Hematopoietic multipotent progenitor cell treated with erythropoietin and hydrocortisone succinate and interleukin-3 and kit ligand, for 4 days (in vitro differentiated cells): ENCODE measurements at places on chromosomes 7 and 10.

GRCh38 chr10:22693371-22693784 is 21.0 kb downstream of the PIP4K2A start:
- DNase-seq = peak; percentile 88

GRCh38 chr7:107600816-107601215 is 20.8 kb downstream of the BCAP29 start:
- DNase-seq = no peak

DNA sequence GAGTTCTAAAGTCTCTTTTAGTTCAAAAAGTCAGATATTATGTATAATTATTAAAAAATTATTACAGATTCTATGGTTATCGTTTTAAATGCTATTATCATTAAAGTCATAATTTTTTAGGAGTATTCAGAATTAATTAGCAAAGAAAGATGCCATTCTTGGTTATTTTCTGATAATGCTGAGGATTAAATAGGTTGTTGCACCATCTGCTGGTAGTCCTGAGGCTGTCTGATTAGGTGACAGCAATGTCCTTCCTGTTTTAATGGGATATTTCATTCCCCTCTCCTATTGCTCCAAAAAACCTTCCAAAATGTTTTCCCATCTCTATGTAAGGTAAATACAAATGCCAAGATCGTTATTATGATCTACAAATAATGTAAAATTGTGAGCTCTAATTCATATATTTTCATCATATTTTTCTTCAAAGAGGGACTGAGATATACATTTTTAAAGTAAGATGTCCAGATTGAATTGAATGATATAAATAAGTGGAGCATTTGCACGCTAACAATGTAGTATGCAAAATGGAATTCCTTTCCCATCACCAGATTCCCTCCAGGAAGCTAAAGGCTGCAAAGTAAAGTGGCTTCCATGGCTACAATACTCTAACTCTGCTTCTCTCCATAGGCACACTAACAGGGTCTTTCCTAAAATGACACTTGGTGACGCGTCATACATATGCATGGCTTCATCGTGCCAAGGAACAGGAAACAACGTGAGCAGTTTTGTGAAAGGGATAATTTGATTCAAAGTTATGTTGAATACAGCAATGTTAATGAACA is 58.8 kb upstream of the AKR1E2 start:
- peak; percentile 52 for DNase-seq

DNA sequence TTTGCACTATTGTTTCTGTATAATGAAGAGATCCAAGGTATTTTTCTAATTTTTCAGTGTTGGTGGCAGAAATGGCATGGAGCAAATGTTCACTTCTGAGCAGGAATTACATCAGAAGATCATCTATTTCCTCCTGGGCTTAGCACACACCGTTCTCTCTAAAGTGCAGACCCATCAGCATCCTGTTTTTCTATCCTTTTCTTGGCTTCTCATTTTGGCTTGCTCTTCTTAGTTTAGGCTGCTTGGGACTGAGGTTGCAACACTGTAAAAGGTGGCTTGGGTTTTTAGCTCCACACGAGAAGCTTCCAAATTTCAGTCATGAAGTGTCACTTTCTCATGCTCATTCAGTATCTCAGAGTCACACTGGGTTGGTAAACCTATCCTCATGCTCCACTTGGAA is 79.9 kb upstream of the SMIM30 start:
- DNase-seq = no peak

GRCh38 chr7:131604841-131605279 is 48.4 kb upstream of the PODXL start:
- DNase-seq = no peak

GRCh38 chr7:34407586-34407985 is 250.4 kb upstream of the NPSR1 start:
- DNase-seq = no peak

- no peak for DNase-seq
Measured at GRCh38 chr10:114208351-114208750, 29.2 kb downstream of the TDRD1 start.

DNA sequence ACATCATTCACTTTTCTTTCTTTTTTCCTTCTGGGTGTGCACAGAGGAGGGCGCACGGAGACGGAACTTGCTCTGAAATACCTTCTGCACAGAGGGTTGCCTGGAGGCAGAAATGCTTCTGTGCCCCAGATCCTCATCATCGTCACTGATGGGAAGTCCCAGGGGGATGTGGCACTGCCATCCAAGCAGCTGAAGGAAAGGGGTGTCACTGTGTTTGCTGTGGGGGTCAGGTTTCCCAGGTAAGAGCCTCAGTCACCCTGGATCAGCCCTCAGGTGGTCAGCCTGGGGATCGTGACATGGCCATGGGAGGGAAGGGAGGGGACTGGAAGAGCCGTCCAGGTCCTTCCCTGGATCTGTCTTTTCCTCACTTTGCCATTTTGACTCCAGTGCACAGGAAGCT is 33.6 kb downstream of the VWA2 start:
- no peak for DNase-seq

GRCh38 chr7:67644151-67644550 is 647.5 kb downstream of the TYW1 start:
- DNase-seq = no peak

- no peak for DNase-seq
Measured at GRCh38 chr7:24548390-24548789, 24.9 kb upstream of the PALS2 start.

DNA sequence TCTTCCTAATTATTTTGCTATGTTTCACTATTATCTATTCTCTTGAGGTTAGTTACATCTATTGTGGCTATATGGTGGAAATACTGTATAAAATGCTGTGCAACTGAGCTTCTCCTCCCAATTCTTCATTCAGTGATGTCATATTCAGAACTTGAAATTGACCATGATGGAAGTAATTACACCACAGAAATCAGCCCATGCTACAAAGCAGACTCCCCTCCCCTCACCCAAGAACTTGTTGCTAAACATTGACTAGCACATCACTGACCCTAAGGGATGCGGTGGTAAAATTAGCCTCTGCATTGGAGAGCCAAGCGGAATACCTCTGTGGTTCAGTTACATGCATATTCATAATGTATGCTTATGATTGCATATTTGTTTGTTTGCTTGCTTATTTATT is 8.8 kb downstream of the CALD1 start:
- DNase-seq = no peak

GRCh38 chr10:104056619-104057273 is 28.9 kb downstream of the COL17A1 start:
- DNase-seq = no peak
